ENCODE measurements at places on chromosomes 16 and 17.

DNA sequence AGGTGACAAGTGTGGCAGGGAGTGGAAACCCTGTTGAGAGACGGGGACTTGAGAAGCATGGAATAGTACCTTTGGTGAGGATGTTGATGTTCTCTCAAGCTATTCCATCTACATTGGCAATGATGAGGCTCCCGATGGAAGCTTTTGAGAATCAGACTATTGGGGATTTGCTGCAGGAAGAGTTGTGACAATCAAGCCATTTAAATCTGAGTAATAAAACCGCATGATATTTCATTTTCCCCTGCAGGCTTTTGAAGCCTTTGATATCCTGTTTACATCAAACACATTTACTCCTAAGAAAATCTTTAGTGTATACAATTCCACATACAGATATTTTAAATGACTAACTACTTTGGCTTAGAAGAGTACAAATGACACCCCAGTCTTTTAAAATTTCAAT, 49.0 kb upstream of the CRYM start:
- no peak for DNase-seq

GRCh38 chr16:28210264-28210663, 1.5 kb downstream of the XPO6 start:
- no peak for DNase-seq

DNA sequence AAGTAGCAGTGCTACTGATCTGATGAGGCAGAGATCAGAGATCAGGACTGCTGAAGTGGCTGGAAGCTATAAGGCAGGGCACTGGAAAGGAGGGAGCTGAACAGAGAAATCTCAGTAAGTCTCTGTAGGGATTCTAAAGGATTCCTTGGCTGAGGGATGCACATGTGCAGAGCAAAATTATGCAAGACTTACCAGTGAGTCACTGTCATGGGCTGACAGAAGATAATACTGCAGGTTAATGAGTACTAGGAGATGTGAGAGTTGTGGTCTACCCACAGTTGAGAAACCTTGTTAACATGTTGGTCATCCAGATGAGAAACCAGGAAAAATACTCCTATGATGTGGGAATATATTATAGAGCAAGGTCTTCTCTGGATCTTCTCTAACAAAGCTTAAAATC, 378.1 kb downstream of the HAPSTR1 start:
- DNase-seq = no peak

GRCh38 chr17:78315355-78316114, 44.3 kb downstream of the SOCS3 start:
- DNase-seq = no peak

DNA sequence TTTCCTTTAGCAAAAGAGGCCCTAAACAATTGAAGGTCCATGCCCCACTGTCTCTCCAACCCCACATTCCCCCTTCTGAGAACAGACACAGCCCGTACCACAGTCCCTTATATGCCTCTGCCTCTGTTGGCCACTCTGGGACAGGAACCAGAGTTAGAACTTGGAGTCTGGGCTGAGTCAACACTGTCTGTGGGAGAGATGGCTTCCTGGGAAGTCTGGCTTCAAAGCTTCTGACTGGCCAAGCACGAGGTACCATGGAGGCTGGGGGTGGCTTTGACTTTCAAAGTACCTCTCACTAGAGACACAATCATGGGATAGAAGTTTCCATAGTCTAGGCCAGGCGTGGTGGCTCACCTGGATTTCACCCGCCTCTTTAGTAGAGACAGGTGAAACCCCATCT, 14.9 kb upstream of the SPOP start:
- no peak for DNase-seq

Data from SIG-M5 (cell line).